ENCODE measurements at places on chromosomes 13 and 19.

DNA sequence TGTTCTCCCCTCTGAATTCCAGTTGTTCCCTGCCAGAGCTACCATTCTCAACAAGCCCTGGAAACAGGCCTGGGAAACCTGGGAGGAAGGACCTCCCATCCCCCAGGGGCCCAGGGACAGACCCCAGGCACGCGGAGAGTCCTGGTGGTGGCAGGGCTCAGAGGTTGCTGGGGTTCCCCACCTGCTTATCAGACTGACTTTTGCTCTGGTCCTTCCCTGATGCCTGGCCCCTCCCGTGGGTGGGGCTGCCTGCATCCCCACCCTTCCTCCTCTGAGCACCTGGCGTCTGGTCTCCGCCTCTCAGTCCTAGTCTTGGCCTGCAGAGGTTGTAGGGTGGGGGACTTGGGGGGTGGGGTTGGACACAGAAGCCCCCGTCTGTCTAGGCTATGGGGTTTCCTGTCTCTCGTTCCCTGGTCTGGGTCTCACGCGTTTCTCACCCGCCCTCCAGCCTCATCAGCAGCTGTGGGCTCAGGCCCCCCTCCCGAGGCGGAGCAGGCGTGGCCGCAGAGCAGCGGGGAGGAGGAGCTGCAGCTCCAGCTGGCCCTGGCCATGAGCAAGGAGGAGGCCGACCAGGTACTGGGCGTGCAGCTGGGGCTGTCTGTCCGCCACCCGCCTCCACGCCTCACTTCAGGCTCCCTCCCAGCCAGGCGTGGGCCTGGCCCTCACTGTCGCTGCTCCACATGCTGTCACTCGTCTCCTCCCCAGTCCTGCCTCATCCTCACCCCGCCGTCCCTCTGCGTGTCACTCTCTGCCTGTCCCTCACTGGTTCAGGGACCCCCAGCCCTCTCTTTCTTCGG lies 13.6 kb downstream of the EPN1 start:
- DNase-seq, result no peak

DNA sequence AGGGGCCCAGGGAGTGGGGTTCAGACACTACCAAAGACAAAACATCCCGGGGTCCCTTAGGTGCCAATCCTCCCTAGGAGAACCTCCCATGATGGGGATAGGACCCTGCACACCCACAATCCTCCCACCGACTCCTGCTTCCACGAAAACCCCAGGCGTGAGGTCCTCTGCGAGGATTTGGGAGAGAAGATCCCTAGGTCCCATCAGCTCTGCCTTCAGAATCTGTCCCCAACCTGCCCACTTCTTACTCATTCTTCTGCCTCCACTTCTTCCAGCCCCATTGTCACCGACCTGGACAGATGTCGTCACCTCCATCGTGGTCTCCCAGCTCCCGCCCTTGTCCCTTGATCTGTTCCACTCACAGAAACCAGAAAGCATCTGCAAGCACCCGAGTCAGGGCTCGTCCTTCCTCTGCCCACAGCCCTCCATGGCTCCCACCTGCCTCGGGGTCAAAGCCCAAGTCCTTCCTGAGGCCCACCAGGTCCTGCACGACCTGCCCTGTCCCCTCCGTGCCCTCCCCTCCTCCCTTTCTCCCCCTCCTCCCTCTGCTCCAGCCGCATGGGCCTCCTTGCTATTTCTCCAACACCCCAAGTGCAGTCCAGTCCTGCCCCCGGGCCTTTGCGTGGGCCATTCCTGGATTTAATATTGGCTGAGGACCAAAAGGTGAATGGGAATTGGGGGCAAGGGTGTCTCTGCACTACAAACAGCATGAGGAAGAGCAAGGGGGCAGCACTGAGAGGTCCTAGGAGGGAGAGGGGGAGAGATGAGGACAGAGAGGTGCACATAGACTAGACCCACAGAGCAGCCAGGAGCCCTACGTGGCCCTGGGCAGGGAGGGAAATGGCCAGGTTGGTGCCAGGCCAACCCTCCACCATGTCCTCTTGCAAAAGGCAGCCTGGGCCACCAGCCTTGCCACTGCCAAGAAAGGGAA lies 51.3 kb downstream of the PTPRS start:
- no peak for DNase-seq

- DNase-seq, result no peak
These were observed 24.4 kb downstream of the PLA2G4C start for GRCh38 chr19:48085904-48086864.

- DNase-seq, result no peak
These were observed 238.0 kb downstream of the POSTN start for GRCh38 chr13:37360556-37360955.

DNA sequence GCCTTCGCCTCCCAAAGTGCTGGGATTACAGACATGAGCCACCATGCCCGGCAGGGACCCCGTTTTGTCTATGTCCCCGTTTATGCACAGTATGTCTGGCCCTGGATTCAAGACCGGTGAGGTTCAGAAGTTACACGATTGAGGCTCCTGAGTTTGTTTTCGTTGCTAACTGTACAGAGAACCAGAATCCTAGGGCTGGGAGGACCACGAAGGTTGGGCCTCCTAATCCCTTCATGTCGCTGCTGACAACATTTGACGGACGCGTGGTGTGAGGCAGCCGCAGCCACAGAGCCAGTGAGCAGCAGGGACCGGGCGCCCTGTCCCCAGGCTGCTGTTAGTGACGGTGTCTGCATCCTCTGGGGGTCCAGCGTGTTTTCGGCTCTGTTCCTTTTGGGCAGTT lies 91.4 kb downstream of the ATP11A start:
- no peak for DNase-seq

DNA sequence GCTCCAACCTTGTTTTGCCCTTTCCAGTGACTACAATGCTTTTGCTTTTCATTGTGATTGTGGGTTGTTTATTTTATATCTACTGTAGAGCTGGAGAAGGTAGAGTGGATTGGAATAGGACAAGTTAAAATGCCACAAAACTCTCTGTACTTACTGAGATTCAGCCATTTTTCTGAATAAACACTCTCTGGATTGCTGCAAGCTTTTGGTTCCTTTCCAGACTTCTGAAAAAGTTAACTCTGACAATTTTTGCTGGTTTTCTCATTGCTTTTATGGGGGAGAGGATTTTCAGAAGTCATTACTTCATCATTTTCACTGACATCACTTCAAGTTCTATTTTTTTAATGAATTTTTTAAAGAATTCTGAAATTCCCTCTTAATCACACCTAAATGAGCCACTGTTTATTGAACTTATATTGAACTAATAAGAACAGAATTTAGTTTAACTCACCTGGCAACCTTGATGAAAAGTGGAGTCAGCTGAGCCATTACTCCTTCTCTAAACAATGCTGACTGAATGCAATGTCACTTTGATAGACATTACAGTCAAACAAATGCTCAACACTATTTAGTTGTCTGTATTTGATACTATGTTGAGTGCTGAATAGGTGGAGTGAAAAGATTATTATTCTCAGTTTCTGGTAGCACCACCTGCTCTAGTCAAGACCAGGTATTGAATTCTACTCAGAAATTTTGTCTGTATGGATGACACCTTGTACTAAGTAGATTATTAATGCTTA lies 303.5 kb downstream of the DLEU7 start:
- no peak for DNase-seq

DNA sequence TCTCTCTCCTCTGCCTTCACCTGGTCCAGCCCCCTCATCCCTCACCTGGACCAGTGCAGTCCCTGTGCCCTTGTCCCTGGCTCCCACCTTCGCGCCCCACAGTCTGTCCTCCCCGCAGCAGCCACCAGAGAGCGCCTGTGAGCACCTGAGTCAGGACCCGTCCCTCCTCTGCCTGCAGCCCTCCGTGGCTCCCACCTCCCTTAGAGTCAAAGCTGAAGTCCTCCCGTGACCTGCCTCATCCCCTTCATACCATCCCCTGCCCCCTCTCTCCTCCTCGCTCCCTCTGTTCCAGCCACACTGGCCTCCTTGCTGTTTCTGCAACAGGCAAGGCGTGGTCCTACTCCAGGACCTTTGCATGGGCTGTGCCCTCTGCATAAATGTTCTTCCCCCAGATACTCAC lies 10.3 kb downstream of the CELF5 start:
- DNase-seq, result no peak

GRCh38 chr13:20116213-20116612 lies 44.6 kb downstream of the GJA3 start:
- DNase-seq, result no peak

- DNase-seq, result no peak
These were observed 9.9 kb upstream of the SERPINE3 start for GRCh38 chr13:51329606-51330005.

- no peak for DNase-seq
These were observed 7.6 kb downstream of the COL4A1 start for GRCh38 chr13:110299283-110299840.

- no peak for DNase-seq
These were observed 61.8 kb downstream of the MBNL2 start for GRCh38 chr13:97283888-97284287.

DNA sequence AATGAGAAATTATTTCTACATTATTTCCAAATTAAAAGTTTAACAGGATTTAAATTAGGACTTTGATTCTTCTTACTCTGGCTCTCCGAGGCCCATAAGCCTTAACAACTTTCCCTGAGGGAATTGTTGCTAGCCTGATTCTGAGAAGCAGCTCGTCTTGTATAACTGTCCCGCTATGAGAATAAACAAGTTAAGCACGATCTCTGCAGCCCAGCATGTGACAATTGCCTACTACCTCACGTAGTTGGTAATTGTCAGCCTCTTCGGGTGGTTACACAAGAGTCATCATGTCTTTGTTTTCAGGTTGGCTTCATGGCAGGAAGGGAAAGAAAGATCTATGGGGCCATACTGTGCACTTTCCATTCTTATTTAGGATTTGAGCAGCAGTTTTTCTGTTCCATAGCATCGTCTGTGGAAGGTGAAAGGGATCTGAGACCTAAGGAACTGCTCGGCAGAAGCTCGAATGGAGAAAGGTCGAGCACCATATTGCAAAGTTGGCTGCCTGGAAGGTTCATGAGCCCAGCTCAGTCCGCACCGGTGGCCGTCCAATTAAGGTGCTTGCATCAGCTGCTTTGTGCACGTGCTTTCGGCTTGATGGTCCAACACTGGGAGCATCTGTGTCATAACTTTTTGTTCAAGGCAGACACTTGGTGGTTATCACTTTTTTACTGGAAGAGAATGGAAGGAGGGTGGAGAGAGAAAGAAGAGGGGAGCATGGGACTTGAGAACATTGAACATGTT lies 1.8 kb upstream of the STARD13 start:
- DNase-seq, result no peak

DNA sequence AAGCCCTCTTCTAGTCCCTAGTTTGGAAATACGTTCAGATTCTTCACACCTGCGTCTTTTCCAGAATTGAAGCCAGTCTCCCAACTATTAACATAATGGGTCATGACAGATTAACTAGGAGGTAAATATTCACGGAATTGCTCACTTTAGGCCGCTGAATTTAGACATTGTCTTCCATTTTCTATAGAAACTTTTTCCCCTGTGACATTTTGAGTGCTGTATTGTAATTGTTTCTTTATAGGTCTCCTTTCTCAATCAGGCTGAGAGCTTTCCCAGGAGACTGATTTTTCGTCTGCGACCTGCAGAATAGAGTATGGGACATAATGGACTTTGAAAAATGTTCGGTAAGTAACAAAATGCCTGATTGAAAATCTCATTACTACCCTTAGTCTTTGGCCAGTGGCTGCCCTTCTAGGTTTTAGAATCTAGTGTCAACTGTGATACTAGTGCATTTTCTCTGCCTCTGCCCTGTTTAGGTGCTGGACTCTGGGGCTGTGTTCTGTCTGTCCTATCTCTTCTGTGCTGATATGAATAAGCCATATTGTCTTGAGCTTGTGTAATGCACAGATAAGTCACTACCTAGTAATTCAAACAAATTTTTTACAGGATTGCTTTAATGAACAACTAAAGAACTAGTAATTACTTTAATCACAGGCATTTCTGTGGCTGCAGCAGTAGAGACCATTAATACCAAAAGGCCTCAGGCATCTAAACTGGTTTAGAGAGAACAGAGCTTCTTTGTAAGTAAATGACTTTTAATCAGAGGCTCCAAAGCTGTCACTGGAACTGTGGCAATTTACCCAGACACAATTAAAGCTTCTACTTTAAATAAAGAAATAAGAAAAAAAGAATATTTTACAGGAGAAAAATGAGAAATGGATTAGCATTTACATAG lies 122.4 kb upstream of the FREM2 start:
- DNase-seq, result no peak
